ENCODE measurements at places on chromosomes 1 and 21.

GRCh38 chr1:154975409-154976059 lies 1.1 kb downstream of the CKS1B start:
- peak; percentile 77 for DNase-seq

- no peak for DNase-seq
Measured at GRCh38 chr1:2989185-2989584, 32.1 kb upstream of the ACTRT2 start.

- peak; percentile 36 for DNase-seq
Measured at GRCh38 chr1:202806845-202807450, 1.3 kb downstream of the KDM5B start.

DNA sequence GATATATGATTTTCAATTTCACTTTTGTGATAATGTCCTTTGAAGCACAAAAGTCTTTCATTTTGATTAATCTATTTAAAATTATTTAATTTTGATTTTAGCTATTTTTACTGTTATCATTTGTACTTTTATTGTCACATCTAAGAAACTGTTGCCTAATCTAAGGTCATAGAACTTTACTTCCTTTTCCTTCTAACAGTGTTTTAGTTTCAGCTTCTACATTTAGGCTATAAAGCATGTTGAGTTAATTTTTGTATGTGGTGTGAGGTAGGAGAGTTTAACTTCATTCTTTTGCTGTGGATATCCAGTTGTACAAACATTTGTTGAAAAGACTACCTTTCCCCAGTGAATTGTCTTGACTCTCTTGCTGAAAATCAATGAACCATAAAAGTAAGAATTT lies 204.5 kb downstream of the TM2D1 start:
- no peak for DNase-seq

DNA sequence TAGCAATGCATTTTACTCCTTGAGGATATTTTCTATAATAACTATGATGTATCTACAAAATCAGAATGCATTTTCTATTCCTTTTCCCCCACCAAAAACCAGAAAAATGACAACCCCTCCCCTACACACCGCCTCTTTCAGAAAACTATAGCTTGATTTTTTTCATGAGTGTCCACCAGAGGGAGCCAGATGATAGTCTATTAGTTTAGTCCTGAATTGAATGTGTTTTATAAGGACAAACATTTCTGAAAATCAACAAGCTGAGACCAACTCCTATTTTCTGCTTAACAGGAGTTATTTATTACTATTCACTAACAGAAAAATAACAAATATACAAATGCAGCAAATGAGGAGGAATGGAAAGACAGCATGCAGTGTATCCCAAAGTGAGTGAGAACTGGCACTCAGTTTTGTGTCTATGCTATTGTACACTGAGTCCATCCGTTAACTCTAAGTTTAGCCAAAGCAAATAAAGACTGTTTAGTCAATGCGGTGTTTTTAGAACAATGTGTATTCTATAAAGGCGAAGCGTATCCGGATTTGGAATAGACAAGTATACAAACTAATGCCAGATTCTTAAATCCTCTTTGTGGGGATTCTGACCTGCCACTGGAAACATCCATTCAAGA lies 182.6 kb downstream of the VAV3 start:
- DNase-seq: no peak

DNA sequence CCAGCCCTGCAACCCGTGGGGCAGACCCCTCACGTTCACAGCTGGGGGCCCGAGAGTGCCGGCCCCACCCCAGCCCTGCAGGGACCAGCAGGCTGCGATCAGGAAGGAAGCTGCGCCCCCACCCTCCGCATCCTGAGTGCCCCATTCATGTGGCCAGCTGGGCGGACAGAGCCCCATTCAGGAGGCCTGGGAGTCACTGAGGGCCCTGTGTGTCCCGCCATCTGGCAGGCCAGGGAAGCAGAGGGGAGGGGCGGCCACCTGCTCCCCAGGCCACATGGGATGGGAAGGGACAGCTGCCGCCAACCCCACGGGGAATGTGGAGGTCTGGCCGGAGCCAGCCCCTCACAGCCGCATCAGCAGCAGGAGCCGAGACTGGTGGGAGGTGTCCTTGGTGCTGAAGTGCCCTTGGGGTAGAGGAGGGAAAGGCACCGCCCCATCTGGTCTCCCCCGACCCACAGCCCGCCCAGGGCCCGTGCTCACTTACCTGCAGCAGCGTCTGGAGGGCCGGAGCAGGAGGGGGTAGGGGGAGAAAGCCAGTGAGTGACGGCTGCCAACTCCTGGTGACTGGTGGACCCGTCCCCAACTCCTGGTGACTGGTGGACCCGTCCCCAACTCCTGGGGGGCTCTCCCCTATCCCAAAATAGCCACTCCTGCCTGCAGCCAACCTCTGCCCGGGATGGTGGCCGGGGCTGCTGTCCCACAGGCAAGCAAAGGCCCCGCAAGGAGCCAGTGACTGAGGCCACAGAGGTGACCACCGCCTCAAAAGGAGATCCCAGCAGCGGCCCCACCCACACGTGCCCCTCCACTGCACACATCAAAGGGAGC lies 8.7 kb downstream of the ACAP3 start:
- DNase-seq: no peak

- DNase-seq: no peak
Measured at GRCh38 chr1:77188770-77189169, 30.5 kb downstream of the PIGK start.

DNA sequence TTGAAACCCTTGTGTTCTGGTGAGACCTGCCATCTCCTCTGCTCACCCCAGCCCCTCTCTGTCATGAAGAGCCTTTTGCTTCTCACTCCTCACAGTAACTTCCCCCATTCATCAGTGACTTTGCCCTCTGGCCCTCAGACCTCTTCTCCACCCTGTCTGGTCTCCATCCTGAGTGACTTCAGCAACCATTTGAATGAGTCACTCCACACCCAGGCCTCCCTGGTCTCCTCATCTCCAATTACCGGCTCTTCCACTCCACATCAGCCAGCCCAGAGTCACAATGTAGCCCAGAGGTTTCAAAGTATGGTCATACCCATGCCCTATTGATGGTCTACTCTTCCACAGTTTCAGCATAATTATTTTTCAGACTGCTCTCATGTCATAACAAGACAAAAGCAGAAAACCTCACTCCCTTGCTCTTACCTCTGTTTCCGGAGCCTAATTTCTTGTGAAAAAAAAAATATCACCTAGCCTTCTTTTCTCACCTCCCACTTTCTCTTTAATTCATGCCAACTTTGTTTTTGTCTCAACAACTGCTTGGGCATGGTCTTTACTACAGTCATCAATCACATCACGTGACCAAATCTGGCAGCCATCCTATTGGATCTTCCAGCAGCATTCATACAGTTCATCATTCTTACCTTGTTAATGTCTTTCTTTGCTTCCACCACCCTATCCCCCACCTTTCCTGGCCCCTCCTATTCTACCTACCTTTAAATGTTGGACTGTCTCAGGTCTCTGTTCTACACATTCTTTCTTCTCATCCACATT lies 35.6 kb upstream of the NEK7 start:
- no peak for DNase-seq

DNA sequence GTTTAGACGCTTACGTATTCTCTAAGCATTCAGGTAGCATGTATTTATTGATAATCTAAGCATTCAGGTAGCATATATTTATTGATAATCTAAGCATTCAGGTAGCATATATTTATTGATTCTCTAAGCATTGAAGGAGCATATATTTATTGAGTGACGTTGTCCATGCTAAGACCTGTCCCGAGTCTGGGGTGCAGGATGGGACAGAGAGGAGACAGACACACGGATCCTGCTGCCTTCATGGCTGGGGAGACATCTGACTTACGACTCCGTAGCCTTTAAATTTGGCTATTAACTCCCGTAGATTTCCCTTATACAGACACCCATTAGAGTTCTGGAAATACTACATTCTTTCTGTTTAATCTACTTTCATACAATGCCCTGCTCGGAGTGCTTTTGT lies 982 bp downstream of the SCCPDH start:
- DNase-seq: no peak

DNA sequence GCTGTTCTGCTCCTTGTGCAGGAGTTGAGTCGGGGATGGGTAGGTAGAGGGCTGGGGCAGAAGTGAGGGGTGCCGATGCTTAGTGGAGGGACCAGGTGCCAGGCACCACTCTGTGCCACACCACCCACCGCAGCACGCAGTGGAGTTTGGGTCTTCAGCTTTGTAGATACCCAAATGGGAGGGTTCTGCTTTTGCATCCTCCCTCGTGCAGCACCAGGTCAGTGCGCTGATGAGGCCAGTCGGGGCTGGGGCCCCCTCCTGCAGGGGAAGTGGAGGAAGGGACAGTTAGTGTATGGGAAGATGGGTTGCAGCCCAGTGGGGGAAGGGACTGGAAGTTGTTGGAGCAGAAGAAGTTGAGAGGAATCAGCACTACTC lies 244.0 kb downstream of the RHOU start:
- no peak for DNase-seq

DNA sequence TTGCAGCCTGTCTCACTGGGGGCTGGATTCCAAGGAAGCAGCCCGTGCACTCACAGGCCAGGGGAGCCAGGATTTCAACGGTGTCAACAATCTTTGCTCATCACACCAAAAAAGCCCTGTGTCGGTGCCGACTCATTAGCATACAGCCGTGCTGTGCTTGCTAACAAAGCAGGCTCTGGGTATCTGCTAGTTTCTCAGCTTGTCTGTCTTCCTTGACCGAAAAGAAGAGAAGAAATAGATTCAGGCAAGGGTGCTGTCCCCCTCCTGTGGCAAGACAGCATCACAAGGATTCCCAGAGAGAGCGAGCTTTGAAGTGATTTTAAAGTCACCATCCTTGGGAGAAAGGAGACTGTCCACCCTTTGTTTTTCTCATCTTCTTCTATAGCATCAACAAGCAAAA lies 214.7 kb downstream of the SDCCAG8 start:
- no peak for DNase-seq

DNA sequence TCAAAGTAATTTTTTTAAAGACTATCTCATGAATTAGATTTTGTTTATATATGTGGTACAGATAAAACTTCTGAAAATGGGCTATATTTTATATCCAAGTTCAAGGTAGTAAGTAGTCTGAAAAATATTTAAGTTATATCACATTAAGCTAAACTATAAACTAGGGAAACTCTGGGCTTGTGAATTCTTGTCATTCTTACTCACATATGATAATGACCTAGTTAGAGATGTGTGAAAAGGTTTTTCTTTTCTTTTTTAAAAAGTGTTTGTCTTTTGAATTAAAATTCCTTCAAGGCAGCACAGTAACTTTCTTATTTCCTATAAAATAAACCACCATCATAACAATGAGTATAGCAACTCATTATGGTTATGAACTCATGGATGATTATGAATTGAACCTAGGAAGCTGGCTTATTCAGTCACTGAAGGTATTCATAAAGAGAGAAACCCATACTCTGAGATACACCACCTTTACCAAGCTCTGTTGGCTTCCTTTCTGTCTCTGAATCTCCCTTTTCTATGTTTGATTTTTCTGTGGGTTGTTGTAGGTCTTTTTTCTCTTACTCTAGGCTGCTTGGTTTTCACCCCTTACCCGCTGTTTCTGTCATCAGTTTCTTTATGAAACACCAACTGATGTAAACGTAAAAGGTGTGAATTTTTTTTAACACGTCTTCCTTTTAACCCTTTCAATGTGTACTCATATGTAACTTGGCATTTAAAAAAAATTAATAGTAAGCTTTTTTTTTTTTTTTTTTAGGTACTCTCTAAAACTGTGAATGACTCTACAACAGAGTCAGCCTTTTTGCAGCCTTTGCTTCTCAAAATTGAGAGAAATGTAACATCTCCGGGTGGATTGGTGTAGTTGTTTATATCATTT lies 25.2 kb downstream of the IL12RB2 start:
- DNase-seq: peak; percentile 67

DNA sequence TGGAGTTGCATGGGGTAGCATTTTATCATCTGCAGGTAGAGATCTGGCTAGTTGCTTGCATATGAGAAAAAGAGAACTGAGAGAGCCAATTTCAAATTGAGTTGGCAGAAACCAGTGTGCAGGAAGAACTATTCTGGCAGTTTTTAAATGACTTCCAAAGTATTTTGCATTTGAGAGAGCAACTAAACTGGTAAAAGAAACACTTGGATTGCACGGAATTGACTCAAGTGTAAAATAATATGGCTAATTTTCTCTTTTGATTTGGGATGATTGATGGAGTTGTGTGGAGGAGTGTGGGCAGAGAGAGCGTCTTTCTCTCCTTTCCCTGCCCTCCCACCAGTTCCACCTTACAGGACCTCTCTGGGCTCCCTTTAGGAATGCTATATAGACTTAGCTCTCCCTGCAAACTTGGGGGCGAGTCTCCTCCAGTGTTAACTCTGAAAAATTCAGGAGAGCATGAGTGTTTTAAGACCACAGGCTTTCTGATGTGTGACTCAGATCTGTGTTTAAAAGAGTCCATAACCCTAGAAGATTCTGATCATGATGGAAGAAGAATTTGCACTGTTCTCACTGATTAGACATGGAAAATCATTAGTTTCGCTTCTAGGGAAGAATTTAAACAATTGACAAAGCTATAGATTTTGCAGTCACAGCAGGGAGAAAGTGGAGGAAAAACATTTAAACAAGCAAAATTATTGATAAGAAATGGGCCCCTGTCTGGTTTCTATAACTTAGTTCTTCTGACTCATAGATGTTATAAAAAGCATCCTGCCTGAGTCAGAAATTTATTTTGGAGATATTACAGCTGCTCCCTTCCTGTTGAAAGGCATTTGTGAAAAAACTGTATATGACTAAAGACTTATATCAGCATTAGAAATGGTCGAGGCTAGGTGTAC lies 24.9 kb upstream of the CTBS start:
- no peak for DNase-seq

- DNase-seq: no peak
Measured at GRCh38 chr1:235161685-235162327, 756 bp upstream of the RBM34 start.

DNA sequence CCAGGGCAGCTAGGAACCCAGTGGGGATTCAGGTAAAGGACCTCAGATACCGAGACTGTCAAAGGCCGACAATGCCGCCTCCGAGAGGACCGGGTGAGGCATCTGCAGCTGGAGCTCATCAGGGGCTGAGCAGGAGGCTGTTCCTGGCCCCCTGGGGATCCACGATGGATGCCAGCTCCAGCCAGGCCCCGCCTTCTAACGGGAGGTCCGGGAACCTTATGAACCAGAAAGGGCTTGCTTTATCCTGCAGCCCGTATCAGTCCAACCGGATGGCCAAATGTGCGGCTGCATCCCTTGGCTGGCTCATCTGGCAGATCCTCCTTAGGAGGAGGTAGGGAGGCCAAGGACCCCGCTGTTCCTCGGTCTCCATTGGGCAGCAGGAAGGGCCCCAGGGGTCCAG lies 32.0 kb downstream of the SLC45A1 start:
- no peak for DNase-seq

GRCh38 chr1:40363721-40364120 lies 9.8 kb upstream of the SMAP2 start:
- DNase-seq: no peak

DNA sequence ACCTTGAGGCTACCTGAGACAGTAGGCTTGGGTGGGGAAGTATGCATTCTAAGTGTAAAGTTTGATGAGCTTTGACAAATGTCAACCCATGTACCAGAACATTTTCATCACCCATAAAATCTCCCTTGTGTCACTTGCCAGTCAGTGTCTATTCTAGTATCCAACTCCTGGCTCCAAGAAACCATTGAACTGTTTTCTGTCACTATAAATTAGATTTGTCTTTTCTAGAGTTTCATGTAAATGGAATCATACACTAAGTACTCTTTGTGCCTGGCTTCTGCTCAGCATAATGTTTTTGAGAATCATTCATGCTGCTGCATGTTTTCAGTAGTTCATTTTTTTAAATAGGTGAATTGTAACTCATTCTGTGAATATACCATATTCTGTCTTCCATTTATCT lies 165.4 kb downstream of the DNM3 start:
- DNase-seq: no peak

GRCh38 chr1:56397811-56398231 lies 181.5 kb downstream of the PLPP3 start:
- no peak for DNase-seq

- DNase-seq: no peak
Measured at GRCh38 chr1:179955287-179955680, 674 bp downstream of the CEP350 start.

GRCh38 chr1:182768963-182769362 lies 20.6 kb upstream of the NPL start:
- DNase-seq: no peak

Data from T-helper 2 cell treated with Interferon-gamma antibody and Interleukin-4, amounts not matched to agents 5 μg/mL and 100 μg/mL, for 36 hours (primary cell).